Osteoblast (primary cell): ENCODE measurements at places on chromosomes 16 and 17.

DNA sequence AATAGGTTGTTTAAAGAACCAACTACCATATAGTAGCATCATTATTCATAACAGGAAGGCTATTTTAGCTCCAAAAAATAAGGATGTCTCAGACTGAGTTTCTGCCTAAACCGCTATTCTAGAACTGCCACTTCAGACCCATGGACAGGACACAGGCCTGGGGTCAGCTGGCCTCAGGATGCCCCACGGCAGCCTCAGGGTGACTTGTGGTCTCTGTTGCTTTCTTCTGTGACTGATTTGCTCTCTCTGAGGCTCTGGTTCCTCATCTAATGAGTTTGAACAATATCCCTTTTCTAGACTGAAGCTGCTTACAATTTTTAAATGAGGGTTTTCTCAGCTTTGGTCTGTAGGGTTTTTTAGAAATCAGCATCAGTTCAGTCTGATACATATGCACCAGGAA, 31.8 kb upstream of the IRF8 start:
- DNase-seq: no peak

DNA sequence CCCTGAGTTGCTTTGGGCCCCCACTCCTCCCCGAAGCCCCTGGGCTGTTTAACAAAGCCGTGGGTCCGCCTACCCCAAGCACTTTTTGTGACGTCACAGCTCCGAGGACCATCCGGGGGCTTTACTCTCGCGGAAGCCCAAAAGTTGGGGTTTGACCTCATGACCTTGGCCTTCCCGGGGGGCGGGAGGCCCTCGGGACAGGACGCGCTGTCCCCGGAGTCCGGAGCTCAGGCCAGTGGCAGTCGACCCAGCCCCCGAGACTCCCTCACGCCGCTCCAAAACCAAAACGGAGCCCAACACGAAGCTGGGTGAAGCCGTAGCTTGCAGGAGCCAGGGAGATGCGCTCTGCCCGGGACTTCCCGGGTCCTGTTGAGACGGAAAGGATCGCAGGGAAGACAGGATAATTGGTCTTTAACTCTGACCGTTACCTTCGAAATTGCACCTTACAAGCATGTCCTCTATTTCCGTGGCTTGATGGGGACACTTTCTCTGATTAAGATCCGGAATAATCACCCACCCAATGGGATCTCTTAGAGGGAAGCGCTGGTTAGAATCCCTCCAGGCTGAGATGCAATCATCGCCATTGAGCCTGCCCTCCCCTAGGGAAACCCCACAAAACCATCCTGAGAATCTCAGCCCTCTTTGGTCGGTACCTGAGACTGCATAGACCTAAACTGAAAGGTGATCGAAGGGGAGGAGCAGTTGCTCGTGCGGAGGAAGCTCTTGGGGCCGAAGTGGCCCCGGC, 4.9 kb upstream of the SOX9 start:
- no peak for DNase-seq

- DNase-seq: no peak
Observed at GRCh38 chr16:79623062-79623461, 22.5 kb upstream of the MAF start.

GRCh38 chr16:55901566-55902217, 26.5 kb upstream of the CES5A start:
- no peak for DNase-seq

DNA sequence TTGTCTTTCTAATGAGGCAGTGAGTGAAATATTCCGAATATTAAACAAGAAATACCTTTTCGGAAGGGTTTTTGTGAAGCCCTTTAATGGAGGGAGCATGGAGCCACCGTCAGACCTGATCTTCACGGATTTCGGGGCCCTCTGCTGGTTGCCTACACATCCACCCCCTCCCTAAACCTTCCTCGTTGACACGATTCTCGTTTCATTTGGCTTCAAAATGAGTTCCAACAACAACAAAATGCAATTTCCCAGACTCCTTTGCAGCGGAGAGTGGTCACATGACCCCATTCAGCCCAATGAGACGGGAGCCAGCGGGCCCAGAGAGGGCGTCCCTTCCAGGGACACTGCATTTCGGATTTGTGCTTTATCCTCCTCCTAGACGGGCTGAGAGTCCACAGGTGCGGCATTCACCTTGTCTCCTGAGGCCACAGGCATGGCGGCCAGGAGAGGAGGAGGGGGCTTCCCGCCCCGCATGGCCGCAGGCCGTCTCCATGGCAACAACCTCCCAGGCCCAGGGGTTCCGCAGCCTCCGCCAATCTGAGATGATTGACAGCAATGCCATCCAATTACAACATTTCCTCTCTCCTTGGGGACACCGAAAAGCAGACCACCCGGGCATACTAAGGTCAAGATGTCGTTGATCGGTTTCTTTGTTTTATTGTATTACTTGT, 259.8 kb downstream of the C16orf95 start:
- DNase-seq: peak; percentile 54

- no peak for DNase-seq
Observed at GRCh38 chr17:73172252-73172651, 7.4 kb downstream of the SSTR2 start.

- DNase-seq: peak; percentile 65
Observed at GRCh38 chr16:84367750-84368307, 509 bp upstream of the ATP2C2 start.

DNA sequence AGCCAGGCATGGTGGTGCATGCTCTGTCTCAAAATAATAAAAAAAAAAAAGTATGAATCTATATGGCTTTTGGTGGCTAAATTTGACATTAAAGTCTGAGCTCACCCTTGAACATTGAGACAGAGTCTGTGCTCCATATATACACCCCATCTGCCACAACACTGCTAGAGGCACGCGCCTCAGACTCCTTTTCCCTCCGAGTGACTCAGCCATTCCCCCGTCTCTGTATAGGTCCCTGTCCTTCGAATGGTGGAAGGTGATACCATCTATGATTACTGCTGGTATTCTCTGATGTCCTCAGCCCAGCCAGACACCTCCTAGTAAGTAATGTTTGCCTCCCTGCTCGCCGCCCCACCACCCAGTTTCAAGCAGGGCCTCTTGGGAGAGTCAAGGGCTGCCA, 4.5 kb upstream of the EFNB3 start:
- no peak for DNase-seq
